ENCODE measurements at places on chromosomes 5 and 9. TPM values are rescaled to one million over a fixed set of nuclear protein-coding genes. Genes with fewer than 3 reads are reported as not detected.

Gene ANKRD18A
- total RNA-seq = 1.9 TPM

GRCh38 chr9:15299374-15299939 lies 7.6 kb downstream of the TTC39B start:
- DNase-seq = no peak

Gene NAA35
- total RNA-seq = 15.4 TPM

DNA sequence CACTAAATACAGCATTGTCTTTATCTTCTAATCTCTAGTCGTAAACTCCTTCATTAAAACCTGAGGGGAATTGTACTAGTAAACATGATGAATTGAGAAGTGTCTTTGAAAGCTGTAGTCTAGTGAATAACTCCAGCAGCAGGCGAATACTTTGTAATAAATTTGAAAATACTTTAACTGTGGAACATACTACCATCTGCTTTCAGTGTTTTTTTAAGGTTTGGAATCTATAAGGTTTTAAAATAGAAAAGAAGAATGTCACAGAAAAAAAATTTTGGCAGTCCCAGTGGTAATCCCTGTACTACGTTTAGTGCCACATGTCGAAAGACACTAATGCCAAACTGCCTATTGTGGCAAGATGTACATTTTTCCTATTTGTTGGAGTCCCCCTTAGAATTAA lies 379.0 kb upstream of the NUDT12 start:
- no peak for DNase-seq

GRCh38 chr5:80318212-80318611 lies 1.6 kb upstream of the SPZ1 start:
- DNase-seq = no peak

- DNase-seq = no peak
These were observed 130.7 kb upstream of the TBCA start for GRCh38 chr5:77906806-77907205.

GRCh38 chr5:10227379-10227778 lies 22.3 kb downstream of the ATPSCKMT start:
- DNase-seq = no peak

DNA sequence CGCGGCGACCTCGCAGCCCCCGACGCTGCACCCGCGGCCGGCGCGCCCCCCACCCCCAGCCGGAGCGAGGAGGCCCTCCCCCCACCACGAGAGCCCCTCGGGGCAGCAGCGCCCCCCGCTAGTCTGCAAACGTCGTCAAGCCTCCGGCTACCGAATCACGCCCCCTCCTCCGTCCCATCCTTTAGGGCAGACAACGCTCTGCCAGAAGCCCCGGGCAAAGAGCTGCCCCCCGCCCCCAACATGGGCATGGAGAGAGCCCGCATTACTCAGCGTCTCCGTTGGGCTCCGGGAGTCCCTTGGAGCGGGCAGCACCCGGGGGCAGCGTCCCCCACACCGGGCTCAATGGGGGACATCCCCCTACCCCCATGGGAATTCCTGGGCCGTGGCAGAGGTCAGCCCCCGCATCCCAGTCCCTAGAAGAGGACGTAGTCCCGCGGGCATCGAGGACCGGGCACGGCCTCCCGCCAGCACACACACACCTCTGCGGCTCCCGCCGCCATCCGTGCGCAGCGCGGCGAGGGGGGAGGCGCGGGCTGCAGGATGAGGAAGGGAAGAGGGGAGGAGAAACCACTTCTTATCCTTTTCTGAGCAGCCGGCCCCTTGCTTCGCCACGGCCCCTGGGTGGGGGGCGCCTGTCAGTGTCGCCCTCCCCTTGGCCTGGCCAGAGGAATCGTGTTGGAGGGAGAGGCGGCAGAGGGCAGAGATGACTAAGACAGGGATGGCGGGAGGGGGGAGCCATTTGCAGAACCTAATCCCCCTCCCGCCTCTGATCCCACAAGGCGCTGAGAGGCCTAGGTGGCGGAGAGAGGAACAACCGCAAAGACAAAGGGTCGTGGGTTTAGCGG lies 750 bp downstream of the DNM1 start:
- no peak for DNase-seq

DNA sequence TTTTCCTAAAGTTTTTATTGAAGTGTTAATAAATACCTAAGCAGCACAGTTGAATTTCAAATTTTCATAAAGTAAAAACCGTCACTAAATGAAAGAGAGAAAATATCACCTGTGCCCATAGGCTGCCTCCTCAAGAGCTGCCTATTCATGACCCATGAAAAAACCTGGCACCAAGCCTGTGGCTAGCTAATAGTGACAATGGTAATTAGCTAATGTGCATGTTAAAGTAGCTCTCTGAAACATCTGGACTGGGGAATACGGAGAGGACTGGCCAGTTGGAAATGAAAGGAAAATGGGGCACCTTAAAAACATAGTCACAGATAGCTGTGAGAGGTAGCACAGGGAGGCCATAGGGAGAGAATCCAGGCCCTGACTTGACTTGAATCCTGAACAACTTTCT lies 5.4 kb upstream of the GNE start:
- DNase-seq = no peak

DNA sequence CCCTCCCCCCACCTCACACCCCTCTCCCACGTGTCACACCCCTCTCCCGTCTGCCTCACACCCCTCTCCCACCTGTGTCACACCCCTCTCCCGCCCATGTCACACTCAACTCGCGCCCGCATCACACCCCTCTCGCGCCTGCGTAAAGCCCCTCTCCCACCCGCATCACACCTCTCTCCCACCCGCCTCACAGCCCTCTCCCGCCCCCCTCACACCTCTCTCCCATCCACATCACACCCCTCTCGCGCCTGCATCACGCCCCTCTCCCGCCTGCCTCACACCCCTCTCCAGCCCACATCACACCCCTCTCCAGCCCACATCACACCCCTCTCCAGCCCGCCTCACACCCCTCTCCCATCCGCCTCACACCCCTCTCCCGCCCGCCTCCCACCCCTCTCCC lies 173.5 kb upstream of the FOXD4L5 start:
- no peak for DNase-seq

DNA sequence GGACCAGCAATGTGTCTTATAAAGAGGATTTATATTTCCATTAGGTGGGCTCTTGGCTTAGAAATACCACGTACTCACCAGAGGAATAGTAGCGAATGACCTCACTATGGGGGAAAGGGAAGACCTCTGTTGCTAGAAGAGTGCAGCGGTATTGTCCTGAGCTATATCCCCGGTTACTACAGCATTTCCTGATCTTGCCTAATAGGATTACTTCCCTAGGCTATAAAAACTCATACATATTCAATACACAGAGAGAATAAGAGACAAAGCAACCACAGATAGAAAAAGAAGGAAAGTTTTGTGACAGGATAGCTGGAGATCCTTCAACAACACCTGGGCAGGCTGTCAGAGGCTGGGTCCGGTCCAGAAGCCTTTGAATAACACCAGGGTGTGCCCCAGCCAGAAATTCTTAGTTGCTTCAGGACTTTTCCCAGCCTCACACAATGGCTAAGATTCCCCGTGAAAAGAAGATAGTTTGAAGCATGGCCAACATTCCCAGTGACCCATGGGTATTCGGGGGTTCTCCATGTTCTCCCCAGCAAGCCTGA lies 85.4 kb downstream of the TRIM36 start:
- no peak for DNase-seq

Gene RNF208
- 0.65 TPM for total RNA-seq

GRCh38 chr5:97124335-97124734 lies 18.1 kb downstream of the LIX1 start:
- DNase-seq = no peak

Gene CENPP
- total RNA-seq = 4.9 TPM

- no peak for DNase-seq
These were observed 160.4 kb downstream of the ELAVL2 start for GRCh38 chr9:23665635-23666034.

- no peak for DNase-seq
These were observed 1.6 kb downstream of the B4GALT1 start for GRCh38 chr9:33165263-33166151.

Gene RGS7BP
- 4.6 TPM for total RNA-seq

Gene PCDH12
- total RNA-seq = 9.1 TPM

GRCh38 chr9:127424676-127424999 lies 456 bp downstream of the ZNF79 start:
- DNase-seq = no peak

Gene ZNF618
- 8.8 TPM for total RNA-seq

DNA sequence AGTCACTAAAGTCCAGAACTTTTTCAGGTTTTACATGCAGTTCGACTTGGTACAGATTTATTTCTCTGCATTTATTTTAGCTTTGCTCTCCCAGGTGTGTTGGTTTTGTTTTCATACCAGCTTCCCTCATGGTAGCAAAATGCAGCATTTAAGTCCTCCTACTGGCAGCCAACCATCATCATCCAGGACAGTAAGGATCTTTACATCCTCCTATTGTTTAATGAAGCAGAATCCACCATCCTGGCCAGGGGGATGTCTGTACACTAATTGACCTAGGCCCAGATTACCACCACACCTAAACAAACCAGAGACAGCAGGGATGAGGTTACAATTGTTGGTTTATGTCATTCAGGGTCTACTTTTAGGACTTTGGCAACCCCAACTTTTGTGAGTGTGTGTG lies 22.3 kb downstream of the CAMK4 start:
- no peak for DNase-seq
